ENCODE measurements at places on chromosomes 6 and 20.

DNA sequence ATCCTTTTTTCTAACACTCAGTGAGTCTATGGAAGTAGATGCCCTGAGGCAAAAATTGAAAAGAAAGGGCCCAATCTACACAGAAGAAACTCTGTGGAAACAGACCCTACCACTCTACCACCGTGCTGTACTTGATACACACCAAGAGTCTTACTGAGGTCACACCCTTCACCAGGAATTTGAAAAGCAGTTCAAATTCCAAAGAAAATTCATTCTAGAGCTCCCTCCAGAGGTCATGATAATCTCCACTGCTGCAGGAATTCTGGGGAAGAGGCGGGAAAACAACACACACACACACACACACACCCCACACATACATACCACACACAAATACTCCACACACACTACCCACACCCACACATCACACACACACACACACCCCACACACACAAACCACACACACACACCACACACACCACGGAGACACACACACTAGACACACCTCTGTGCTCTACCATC, 336.8 kb downstream of the HDGFL1 start:
- DNase-seq: no peak

DNA sequence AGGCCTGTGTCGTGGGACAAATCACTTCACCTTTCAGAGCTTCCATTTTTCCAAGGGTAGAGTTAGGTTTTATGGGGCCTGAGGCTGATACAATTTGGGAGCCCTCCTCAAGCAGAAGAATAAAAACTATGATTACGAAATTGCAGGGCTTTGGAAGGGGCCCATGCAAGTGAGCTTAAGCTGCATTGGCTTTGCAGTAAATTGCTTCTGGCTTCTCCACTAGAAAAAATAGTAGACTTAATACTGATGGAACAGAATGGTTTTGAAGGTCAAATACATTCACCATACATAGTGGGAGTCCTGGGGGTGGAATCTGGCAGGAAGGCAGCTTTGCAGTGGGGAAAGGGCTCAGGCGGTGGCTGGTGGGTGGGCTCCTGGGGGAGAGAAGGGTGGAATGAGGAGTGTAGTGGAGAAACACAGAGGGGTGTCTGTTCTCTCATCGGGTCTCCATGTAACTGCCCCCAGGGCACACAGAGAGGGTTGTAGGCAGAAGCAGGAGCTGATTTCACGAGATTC, 55.9 kb upstream of the RNF24 start:
- no peak for DNase-seq

DNA sequence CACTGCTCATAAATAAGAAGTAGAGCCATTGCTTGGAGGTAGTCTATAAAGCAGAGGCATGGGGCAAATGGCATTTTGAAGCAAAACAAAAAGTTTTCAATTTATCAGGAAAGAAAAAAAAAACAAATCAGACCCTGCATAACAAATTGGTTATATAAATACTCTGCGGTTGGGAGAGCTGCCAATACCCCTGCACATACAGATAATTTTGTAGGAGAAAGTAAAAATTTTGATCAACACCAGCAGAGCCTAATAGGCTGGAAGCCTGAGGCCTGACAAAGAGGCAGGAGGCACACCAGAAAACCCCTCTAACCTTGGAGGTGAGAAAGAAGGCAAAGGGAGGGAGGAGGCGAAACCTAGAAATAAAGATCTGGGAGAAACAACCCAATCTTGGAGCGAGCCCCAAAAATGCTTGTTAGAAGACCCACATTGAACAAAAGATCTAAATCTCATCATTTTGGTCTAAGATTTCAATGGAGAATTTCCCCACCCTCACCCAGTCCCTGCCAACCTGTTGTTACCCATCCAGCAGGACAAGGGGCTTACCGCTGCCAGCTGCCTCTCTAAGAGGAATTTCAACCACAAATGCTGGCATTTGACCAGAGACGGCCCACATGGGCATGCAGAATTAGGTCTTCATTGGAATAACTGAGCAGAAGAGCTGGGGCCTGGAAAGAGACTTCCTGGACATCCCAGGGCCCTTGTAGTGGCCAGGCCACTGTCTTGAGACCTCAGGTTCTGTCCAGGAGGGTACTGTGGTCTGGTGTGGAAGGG, 28.4 kb downstream of the FOXA2 start:
- no peak for DNase-seq

DNA sequence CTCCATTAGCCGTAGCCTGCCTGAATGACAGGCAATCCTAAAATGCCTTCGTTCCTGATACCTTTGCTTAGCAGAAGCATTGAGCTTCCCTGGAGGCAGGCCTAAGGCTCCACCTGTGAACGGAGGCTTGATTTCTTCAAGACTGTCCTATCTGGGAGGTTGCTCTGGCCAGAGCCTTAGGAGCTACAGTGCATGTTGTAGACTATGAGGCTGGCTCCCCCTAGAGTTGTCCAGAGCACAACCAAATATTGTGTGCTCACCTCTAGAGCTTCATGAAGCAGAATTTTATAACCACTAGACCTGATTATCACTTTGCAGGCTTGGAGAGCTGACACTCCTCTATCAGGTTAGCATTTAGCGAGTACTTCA, 217.8 kb downstream of the MAFB start:
- DNase-seq: no peak

GRCh38 chr6:42851599-42851998, 27.8 kb upstream of the RPL7L1 start:
- DNase-seq: no peak

- DNase-seq: no peak
Observed at GRCh38 chr6:134480593-134480992, 162.7 kb upstream of the SGK1 start.

- DNase-seq: peak; percentile 91
Observed at GRCh38 chr6:149749594-149750135, at the start of gene PCMT1. TSS of gene PCMT1 (plus strand) at chr6:149749741. CDS start at chr6:149749902, 161 bp downstream.

DNA sequence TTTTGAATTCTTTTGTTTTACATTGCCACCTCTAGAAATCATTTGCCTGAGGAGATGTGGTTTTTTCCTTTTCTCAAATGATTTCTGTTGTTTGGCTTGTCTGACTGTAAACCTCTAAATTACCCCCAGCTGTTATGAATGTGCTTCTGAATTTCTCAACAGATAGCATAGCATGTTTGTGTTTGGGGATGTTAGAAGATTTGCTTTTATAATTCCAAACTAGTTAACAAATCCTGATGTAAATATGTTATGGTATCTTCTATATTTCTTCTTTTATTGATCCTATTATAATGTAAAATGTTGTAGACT, 31.6 kb upstream of the EZR start:
- DNase-seq: no peak

DNA sequence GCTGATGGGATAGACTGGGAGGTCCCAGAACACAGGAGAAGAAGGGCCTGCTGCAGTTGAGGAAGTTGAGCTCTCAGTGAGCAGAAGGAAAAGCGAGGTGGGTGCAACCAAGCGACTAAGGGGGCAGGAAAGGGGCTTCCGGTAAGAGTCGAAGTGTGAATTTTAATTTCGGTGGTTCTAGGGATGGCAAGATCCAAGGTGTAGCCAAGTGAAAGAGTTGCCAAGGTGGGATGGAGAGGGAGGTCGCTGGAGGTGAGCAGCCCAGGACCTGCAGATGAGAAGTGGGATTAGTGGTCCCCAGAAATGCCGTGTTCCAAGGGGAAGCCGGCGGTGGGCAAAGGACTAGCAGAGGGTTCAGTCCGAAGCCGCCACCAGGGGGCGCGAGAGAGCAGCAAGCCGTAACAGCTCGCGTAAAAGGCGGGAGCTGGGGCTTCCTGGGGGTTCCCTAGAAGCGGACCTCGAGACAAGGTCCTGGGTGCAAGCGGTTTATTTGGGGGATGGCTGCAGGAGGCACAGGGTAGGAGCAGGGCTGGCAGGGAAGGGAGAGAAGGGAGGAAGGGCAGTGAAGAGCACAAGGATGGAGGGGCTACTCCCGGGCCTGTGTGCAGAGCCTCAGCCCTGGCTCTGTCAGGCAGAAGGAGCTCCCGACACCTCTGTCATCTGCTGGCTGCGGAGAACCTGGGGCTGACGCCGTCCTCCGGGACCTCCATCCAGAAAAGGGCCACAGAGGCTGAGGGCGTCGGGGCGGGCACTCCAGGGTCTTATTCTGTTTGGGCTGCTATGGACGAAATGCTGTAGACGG, 103.6 kb downstream of the PAX1 start:
- DNase-seq: peak; percentile 35

DNA sequence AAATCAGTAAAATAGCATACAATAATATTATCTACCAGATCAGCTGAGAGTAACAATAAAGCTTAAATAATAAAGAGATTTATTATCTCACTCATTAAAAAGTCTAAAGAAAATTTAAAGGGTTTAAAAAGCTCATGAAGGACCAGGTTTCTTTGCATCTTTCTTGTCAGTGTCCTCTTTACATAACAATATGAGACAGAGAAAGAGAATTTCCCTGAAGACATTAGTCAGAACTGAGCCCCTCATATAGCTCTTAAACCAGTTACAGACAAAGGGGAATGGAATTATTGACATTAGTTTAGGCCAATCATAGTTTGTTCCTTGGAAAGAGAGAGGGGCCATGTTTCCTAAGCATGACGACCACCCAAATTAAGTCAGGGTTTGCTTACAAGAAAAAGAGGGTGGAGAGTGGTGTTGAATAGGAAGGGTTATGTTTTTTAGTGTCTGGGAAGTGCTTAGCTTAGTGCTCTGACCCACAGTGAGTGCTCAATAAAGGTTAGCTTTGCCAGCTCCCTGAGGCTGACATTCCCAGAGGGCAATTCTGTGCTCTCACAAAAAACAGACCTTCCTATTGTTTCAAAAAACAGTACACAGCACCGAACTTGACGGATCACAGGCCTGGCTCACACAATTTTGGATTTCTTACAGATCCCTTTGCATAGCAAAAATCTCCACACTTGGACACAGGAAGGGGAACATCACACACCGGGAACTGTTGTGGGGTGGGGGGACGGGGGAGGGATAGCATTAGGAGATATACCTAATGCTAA, 3.6 kb upstream of the PLCB1 start:
- no peak for DNase-seq

DNA sequence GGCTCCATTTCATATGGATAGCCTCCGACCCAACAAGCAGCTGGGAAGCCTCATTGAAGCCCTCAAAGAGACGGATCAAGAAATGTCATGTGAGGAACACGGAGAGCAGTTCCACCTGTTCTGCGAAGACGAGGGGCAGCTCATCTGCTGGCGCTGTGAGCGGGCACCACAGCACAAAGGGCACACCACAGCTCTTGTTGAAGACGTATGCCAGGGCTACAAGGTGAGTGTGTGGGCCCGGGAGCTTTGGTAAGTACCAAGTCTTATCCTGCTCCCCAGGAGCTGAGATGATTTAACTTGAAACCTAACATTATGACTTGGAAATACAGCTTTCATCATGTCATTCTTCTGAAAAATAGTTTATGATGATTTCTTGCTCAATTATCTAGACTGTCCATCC, 4.1 kb downstream of the TRIM38 start:
- no peak for DNase-seq

DNA sequence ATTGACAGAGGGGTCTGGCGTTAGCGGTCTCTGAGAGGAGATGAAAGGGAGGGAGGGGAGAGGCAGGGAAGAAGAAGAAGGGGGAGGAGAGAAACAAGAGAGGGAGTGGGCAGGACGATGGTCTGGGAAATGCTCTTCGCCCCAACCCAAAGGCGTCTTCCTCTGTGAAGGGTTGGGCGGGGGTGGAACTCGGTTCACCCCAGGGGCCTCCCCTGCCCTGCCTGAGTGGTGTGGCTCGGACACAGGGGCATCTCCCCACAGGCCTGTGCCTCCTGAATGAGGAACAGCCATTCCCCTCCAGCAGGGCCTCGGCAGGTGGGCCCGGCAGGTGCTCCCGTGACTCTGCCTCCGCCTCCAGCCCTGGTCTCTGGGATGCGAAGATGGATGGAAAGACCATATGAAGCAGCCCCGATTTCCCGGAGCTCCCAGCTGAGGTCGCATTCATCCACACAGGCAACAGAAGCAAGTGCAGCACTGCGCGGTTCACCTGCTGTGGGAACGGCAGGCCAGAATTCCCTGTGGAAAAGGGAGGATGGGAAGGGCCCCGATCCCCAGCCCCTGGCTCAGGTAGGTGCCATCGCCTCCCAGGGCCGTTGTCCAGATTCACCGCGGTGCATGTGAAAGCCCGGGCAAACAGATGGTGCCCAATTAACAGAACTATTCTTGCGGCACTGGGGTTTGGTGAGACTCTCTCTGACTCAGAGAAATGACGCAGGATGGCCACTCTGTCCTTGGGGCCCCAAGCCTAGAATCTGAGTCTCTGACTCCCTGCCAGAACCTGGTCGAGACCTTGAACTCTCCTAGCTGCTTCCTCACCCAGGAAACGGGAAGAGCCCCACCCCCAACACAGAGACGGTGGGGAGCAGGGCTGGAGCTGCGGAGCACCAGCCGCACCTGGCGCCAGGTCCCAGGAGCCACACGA, 29.4 kb upstream of the RPS6KA2 start:
- DNase-seq: no peak

GRCh38 chr6:155444120-155444917, 11.3 kb downstream of the NOX3 start:
- no peak for DNase-seq

GRCh38 chr6:39649996-39650395, 75.2 kb downstream of the KIF6 start:
- DNase-seq: no peak

GRCh38 chr6:11730641-11731040, 48.0 kb downstream of the ADTRP start:
- DNase-seq: no peak

DNA sequence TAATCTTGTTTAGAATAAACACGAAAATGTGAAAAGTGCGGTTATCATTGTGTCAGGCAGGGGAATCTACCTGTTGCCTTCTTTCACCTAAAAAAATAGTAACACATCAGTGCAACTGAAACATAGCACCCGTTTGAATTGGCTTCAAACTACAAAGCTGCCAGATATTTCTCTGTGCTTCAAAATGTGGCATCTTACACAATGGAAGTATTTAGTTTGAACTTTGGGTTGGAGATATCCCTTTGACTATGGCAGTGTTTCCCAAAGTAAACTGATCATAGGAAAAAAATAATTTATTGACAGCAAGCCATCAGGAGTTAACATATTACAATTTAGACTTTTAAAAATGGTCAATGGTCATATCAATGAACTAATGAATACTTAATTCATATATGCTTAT, 3.6 kb downstream of the PPP1R3G start:
- DNase-seq: no peak

- DNase-seq: no peak
Observed at GRCh38 chr20:7470912-7471311, 469.3 kb downstream of the HAO1 start.

DNA sequence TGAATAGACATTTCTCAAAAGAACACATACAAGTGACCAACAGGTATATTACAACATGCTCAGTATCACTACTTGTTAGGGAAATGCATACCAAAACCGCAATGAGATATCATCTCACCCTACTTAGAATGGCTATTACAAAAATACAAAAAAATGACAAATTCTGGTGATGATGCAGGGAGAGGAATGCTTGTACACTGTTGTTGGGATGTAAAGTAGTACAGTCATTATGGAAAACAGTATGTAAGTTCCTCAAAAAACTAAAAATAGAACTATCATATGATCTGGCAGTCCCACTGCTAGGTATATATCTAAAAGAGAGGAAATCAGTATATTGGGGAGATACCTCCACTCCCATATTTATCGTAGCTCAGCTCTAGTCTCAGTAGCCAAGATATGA, 10.9 kb upstream of the SLC17A5 start:
- no peak for DNase-seq

- no peak for DNase-seq
Observed at GRCh38 chr6:167329014-167329413, 4.1 kb downstream of the TTLL2 start.

All from stimulated activated CD4-positive, alpha-beta T cell treated with anti-CD3 and anti-CD28 coated beads, Interleukin-2, amount 100 ng/mL, for 48 hours (primary cell).